HFFc6 (cell line): ENCODE measurements at places on chromosomes 13 and 19. TPM values are rescaled to one million over a fixed set of nuclear protein-coding genes. Genes with fewer than 3 reads are reported as not detected.

The GNG7 gene
- 0.27 TPM in 1 of 3 replicates, not detected in the others for total RNA-seq

The GRIK5 gene
- total RNA-seq = 0.13 to 0.32 TPM (median 0.19 TPM) in 3 replicates

The FGF14 gene
- 0.02 TPM in 1 of 3 replicates, not detected in the others for total RNA-seq

The IGFL4 gene
- total RNA-seq = not detected in 3 replicates

The JUNB gene
- total RNA-seq = 53.6 to 81.8 TPM (median 80.3 TPM) in 3 replicates

The PRKD2 gene
- total RNA-seq = 36.3 and 38.8 TPM in 2 replicates

The CYP2F1 gene
- total RNA-seq = not detected in 2 replicates

The ZNF578 gene
- total RNA-seq = 1.0 to 2.1 TPM (median 1.5 TPM) in 3 replicates

The DACH1 gene
- not detected in 3 replicates for total RNA-seq

The OR4F17 gene
- not detected in 3 replicates for total RNA-seq

The AKAP8 gene
- 22.8 to 29.6 TPM (median 24.3 TPM) in 3 replicates for total RNA-seq

The KLK14 gene
- 0.21 to 0.23 TPM in 2 of 3 replicates, not detected in the other for total RNA-seq

The ZNF492 gene
- 0.08 to 0.09 TPM in 2 of 3 replicates, not detected in the other for total RNA-seq

The SBNO2 gene
- 33.9 to 49.8 TPM (median 42.6 TPM) in 3 replicates for total RNA-seq

The CNN2 gene
- 500 to 538 TPM (median 505 TPM) in 3 replicates for total RNA-seq

The CLEC17A gene
- total RNA-seq = not detected in 3 replicates

The ACP7 gene
- total RNA-seq = not detected in 3 replicates

The ZNF541 gene
- not detected in 2 replicates for total RNA-seq

The FAM216B gene
- not detected in 3 replicates for total RNA-seq

The CGB8 gene
- 0.60 to 3.5 TPM (median 0.83 TPM) in 3 replicates for total RNA-seq

The TMEM255B gene
- total RNA-seq = 7.8 to 10.6 TPM (median 8.6 TPM) in 3 replicates

The IFNL1 gene
- not detected in 3 replicates for total RNA-seq

The PSG7 gene
- 0.10 to 0.26 TPM in 2 of 3 replicates, not detected in the other for total RNA-seq

The IZUMO4 gene
- total RNA-seq = 1.7 to 3.2 TPM (median 1.9 TPM) in 3 replicates

The CEACAM6 gene
- not detected in 3 replicates for total RNA-seq
